ENCODE measurements at places on chromosomes 6 and 20. TPM values are rescaled to one million over a fixed set of nuclear protein-coding genes. Genes with fewer than 3 reads are reported as not detected.

The TENT5A gene
- 0.82 TPM for total RNA-seq

The HDGFL1 gene
- total RNA-seq: not detected

The SLC17A2 gene
- not detected for total RNA-seq

The LPIN3 gene
- 14.2 TPM for total RNA-seq

The KHDC1 gene
- total RNA-seq: 3.9 TPM

The LHFPL5 gene
- total RNA-seq: not detected

The ZGPAT gene
- 29.4 TPM for total RNA-seq
